WTC11 (cell line): ENCODE measurements at places on chromosomes 5 and 9. TPM values are rescaled to one million over a fixed set of nuclear protein-coding genes. Genes with fewer than 3 reads are reported as not detected.

The ANGPTL2 gene
- total RNA-seq: 4.5 to 6.7 TPM (median 6.3 TPM) in 3 replicates

The SLC12A2 gene
- total RNA-seq: 8.4 to 10.6 TPM (median 10.2 TPM) in 3 replicates

The G3BP1 gene
- 396 to 413 TPM (median 400 TPM) in 3 replicates for total RNA-seq

The INSL4 gene
- not detected in 3 replicates for total RNA-seq

The NUTM2G gene
- total RNA-seq: 0.14 to 0.50 TPM (median 0.27 TPM) in 3 replicates

The PCDHGA3 gene
- total RNA-seq: 0.92 to 1.3 TPM (median 0.98 TPM) in 3 replicates

The CMYA5 gene
- 0.98 to 1.2 TPM (median 1.1 TPM) in 3 replicates for total RNA-seq

The GABRA6 gene
- not detected in 3 replicates for total RNA-seq

The BTNL8 gene
- 0.48 to 0.96 TPM (median 0.85 TPM) in 3 replicates for total RNA-seq

GRCh38 chr5:167579693-167580055 is 711.8 kb upstream of the WWC1 start:
- H3K27me3 ChIP-seq: no peaks in the 10 kb centered on the region
- DNase-seq: no peak
- no peak overlapping the region for H3K27ac ChIP-seq
- no peak overlapping the region for H3K4me3 ChIP-seq

GRCh38 chr9:128160603-128160987 is 530 bp downstream of the BBLN start:
- H3K4me1 ChIP-seq: peaks cover 5% of the 10 kb centered on the region
- peaks cover 10% of the 10 kb centered on the region for H3K36me3 ChIP-seq
- no peak overlapping the region for H3K27ac ChIP-seq
- no peaks in the 10 kb centered on the region for H3K27me3 ChIP-seq

GRCh38 chr9:111943746-111944145 is 47.1 kb downstream of the UGCG start:
- no peak overlapping the region for H3K27ac ChIP-seq
- H3K4me3 ChIP-seq: no peak overlapping the region
- no peaks in the 10 kb centered on the region for H3K4me1 ChIP-seq
- no peak for DNase-seq

DNA sequence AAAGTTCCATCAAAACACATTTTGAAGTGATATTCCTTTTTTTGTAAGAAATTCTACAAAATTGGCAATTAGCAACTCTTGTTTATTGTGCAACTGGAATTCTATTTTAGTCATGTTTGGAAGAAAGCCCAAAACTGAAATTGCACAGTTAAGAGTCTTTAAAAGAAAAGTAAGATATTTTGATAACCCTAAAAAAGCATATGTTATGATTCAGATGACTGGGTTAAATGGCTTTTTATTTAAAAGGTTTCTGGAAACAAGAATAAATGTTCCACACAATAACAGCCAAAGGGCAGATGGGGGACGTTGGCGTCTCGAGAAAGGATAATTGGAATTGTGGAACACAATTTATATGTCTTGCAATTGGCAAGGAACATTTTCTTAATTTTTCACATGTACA is 275.2 kb downstream of the CDH9 start:
- H3K4me1 ChIP-seq: no peaks in the 10 kb centered on the region
- no peak for DNase-seq
- H3K27ac ChIP-seq: no peak overlapping the region
- H3K4me3 ChIP-seq: no peak overlapping the region
- peaks cover 3% of the 10 kb centered on the region; the same call in 1 of the 2 replicates for H3K36me3 ChIP-seq

- no peak overlapping the region for H3K4me3 ChIP-seq
- H3K27ac ChIP-seq: no peak overlapping the region
- DNase-seq: no peak
- peaks cover 27% of the 10 kb centered on the region for H3K36me3 ChIP-seq
- H3K27me3 ChIP-seq: no peaks in the 10 kb centered on the region
These were observed 15.0 kb upstream of the POU5F2 start for GRCh38 chr5:93756372-93756771.

GRCh38 chr9:69121155-69122081 is 52.7 kb upstream of the TJP2 start:
- peak overlapping the region; percentile 100 for H3K27ac ChIP-seq
- peak; percentile 69 for DNase-seq
- no peaks in the 10 kb centered on the region for H3K27me3 ChIP-seq

- DNase-seq: no peak
- H3K36me3 ChIP-seq: no peaks in the 10 kb centered on the region
- H3K27me3 ChIP-seq: no peaks in the 10 kb centered on the region
These were observed 139.4 kb downstream of the MACIR start for GRCh38 chr5:103397739-103398581.

GRCh38 chr5:86523718-86524117 is 94.0 kb upstream of the COX7C start:
- no peaks in the 10 kb centered on the region for H3K27me3 ChIP-seq
- no peak overlapping the region for H3K4me3 ChIP-seq
- peaks cover 15% of the 10 kb centered on the region for H3K4me1 ChIP-seq

DNA sequence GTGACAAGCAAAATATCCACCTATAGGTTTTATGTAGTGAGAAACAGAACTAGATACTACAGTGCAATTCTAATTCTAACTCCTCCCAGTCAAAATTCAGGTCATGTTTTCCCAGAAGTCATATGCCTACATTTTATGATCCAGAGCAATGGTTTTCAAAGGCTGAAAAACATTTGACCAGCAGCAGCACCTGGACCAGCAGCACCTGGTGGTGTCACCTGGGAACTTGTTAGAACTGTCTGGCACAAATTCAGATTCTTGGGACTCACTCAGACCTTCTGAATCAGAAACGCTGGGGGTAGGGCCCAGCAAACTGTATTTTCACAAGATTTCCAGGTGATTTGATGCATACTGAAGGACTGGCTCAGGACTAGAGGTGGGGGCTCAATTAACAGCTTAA is 367.7 kb upstream of the RFX3 start:
- H3K4me1 ChIP-seq: peaks cover 5% of the 10 kb centered on the region
- no peak for DNase-seq
- H3K36me3 ChIP-seq: no peaks in the 10 kb centered on the region
- H3K4me3 ChIP-seq: no peak overlapping the region
- no peaks in the 10 kb centered on the region for H3K27me3 ChIP-seq
- no peak overlapping the region for H3K27ac ChIP-seq

DNA sequence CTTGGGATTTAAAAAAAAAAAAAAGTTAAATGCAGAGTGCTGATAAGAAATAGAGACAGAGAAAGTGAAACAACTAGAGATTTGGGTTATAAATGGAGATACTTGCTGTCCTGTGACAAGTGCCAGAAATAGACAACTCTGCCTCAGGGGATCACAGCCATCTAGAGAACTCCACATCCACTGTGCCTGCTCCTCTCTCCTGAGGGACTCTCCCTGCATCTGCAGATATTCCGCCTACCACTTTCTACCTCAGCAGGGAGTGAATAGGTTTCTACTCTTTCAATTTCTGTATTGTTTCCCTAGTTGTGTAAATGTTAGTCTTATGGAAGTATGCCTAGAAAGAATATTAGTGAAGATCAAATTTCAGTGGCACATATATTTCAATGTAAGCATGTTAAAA is 307.2 kb downstream of the HTR1A start:
- peaks cover 6% of the 10 kb centered on the region for H3K4me1 ChIP-seq
- DNase-seq: no peak
- no peaks in the 10 kb centered on the region for H3K27me3 ChIP-seq
- H3K36me3 ChIP-seq: no peaks in the 10 kb centered on the region
